ENCODE measurements at places on chromosomes 11 and 22.

GRCh38 chr11:92735039-92735438 lies 234.4 kb upstream of the MTNR1B start:
- no peak for DNase-seq

GRCh38 chr11:129787532-129788155 lies 28.0 kb upstream of the TMEM45B start:
- no peak for DNase-seq

DNA sequence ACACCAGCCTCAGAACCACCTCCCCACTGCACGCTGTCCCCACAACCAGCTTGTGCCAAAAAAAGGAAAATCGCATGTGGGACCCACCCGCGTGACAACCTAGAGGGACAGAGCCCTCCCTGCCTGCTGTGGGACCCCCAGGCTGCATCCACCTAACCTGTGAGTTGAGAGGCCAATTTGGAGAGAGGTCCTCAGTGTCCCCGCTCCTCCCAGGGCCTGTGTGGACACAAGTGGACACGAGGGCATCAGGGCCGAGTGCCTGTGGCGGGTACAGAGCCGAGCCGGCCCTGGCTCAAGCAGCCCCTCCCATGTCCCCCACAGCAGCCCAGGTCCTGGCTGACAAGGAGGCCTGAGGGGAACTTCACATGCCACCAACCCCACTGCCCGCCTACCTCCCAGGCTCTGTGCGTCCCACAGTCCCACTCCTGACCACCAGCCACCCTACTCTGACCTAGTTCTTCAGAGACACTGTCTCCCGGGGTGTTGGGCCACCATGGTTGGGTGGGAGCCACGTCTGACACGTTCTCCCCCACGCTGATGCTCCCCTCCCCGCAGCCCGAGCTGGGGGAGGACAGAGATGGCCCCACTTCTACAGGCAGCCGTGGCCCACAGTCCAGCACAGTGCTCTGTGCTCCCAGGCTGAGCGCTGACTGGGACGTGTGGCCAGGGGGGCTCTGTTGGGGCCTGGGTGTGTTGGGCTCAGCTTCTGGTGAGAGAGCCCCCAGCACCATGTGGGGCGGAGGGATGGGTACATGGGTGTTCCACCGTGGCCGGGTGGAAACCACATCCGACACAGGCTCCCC lies 19.2 kb downstream of the SELENOO start:
- DNase-seq: no peak

- DNase-seq: peak; percentile 59
These were observed 874 bp downstream of the ZFTA start for GRCh38 chr11:63767565-63768236.

GRCh38 chr22:23204125-23204488 lies 23.8 kb downstream of the BCR start:
- DNase-seq: no peak

GRCh38 chr22:22823131-22823810 lies 64.3 kb upstream of the IGLL5 start:
- no peak for DNase-seq

GRCh38 chr11:95140397-95141033 lies 50.9 kb downstream of the ENDOD1 start:
- no peak for DNase-seq

DNA sequence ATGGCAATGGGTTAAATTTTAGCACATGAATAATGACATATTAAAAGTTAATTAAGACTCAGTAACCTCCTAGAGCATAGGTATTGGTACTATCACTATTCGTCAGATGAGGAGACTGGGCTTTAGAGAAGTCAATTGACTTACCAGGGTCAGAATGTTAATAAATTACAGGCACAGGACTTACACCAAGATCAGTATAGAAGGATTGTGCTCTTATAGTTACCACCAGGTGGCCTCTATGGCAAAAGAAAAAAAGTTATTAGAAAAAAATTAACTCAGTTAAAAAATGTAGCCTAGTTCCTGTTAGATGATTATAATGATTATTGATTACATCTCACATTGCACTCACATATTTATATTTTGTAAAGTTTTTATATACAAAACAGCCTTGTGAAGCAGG lies 1163.7 kb downstream of the FAM181B start:
- DNase-seq: no peak

DNA sequence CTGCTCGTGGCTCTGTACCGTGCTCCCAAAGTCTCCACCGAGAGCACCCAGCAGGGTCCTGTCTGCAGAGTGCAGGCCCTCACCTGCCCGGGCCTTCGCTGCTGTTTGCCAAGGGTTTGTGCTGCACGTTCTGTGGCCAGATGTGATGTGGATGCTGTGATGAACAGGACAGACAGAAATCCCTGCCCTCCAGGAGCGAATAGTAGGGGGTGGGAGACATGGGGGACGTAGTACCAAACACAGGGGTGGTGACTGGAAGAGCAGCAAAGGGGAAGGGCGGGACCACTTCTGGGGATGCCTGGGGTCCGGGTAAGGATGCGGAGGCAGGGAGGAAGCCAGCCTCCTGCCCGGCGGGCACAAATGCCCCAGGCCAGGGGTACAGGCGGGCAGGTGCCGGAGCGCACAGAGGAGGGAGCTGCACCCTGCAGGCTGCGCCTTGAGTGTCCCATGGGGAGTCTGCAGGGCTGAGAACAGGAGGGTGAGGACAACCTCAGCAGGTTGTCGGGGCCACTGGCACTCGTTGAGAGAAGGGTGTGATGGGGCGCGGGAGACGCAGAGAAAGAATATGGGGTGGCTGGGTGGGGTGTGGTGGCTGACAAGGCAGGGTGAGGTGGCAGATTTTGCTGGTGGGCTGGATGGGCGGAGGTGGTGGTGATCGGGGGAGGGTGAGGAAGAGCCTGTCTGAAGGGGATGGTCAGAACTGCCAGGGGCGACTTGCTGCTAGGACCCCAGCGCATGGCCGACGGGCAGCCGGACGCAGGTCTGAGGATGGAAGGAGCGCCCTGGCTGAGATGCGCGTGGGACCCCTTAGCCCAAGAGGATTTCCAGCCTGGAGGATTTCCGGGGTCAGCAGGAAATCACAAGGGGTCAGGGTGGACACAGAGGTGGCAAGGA lies 16.3 kb upstream of the CTSD start:
- no peak for DNase-seq

GRCh38 chr11:6746086-6746618 lies 25.6 kb downstream of the OR2AG2 start:
- no peak for DNase-seq

DNA sequence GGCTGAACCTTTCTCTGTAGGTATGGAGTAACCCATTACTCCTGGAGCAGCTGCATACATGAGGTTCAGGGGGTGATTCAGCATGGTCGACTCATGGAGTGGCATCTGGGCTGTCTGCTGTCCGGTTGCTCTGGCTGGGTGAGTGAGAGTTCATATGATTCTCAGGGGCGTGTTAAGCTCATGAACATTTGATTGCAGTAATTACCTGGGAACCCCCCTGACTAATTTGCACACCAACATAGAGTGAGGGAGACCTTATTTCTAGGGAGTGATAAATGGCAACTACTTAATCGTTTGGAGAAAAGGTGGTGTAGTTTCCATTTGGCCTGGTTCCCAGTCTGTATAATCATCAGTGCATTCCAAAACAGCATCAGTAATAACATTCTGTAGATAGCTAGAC lies 661.9 kb downstream of the ETS1 start:
- peak; percentile 22 for DNase-seq

DNA sequence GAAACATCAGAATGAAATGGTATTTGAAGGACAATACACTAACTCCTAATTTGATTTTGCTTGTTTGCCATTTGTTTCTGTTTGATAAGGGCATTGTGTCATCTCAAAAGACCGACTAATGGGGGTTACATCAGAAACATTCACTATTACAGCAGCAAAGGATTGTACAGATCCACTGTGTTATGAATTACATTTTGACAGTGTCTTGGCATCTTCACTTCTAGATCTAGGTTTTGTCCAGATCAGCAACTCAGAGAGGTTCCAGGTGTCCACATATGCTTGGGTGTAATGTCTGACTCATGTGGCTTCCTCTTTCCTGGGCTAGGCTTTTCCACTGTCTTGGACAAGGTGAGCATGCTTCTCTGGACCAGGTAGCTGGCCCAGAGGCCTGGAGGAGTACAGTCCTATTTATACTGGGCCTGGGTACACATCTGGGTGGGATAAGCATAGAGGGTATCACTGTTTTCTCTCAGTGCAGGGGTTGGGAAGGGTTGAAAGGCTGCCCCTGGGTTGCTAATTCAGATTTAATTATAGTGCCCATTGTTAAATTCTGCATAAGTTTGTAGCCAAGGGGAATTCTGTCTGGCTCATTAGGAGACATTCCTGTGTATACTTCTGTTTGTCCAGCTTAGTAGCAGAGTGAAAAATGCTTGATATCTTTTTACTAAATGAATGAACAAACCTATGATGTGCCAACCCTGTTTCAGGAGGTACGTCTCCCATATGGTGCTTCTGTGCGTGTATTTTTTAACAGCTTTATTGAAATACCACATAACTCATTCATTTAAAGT lies 23.8 kb downstream of the DDI1 start:
- DNase-seq: no peak

DNA sequence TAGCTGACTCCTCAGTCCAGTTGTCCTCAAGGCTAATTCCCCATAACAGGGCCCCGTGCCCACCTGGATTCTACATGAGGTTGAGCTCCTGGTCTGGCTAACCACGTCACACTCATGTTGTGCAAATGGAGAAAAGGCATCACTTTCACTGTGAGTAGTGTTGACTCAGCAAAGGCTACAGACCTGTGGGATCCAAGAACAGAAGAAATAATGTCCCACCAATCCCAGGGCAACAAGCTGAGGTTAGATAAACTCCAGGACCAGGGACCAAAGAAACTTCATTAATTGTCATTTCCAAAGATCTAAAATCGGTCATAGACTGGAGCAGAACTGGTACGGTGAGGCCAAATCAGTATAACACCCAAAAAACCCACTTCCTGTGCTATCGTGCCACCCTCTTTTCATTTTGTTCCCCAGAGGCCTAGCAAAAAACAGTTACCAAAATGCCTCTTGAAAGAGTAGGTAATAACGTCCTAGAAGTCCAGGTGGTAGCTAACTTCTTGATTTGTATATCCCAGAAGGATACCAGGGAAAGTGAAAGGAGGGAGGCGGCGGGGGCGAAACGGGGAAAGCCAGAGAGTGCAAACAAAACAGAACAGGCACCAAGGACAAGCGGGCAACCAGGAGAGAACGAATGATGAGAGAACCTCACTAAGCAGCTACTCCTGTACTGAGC lies 1.4 kb downstream of the PCSK7 start:
- no peak for DNase-seq

DNA sequence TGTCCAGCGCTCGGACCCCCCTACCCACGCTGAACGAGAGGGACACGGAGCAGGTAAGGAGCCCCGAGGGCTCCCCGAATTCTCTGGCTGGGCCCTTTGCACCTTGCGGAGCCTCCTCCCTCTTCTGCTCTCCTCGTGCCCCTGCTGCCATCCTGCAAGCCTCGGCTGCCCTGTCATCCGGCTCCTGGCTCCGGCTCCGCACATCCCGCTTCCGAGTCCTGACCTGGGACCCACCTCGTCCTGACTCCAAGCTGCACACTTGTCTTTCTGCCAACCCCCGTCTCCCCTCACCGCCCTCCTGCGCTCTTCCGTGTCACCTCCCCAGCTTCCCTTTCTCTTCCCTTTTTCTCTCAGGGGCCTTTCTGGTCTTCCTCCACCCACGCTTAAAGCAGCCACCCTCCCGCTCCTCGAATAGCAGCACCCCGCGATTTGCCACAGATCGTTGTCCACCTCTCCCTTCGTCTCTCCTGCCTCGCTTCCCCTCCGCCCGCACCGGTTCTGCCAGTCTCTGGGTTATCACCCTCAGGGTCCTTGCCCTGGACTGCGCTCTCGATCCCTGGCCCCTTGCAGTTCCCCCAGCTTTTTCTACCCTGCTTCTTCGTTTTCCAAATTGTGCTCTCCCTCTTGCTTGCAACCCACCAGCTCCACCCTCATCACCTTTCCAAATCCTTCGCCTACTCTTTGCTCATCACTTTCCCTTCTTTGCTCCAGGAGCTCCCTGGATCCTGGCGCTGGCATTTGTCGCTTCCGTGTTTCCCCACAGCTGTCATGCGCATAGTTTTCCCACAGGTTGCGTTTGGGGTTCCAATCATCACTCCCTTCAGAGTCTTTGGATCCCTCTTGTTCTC lies 822 bp downstream of the MARK2 start:
- peak; percentile 25 for DNase-seq

DNA sequence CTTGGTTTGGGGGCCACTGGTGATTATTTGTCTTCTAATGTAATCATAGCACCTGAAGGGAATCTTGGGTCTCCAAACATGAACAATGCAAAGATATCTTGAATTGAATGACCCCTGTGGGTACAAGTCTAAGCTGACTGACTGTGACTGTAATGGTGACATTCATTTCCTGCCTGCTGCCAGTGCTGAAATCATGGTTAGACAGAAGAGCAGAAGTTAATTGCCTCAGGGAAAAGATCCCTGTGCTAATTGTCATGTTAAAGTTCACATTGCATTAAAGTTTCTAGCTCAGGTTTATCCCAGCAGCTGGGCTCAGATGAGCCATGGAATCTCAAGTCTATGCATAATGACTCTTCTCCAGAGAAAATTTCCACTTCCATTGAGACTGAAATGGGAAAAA lies 772.0 kb downstream of the ETS1 start:
- no peak for DNase-seq

DNA sequence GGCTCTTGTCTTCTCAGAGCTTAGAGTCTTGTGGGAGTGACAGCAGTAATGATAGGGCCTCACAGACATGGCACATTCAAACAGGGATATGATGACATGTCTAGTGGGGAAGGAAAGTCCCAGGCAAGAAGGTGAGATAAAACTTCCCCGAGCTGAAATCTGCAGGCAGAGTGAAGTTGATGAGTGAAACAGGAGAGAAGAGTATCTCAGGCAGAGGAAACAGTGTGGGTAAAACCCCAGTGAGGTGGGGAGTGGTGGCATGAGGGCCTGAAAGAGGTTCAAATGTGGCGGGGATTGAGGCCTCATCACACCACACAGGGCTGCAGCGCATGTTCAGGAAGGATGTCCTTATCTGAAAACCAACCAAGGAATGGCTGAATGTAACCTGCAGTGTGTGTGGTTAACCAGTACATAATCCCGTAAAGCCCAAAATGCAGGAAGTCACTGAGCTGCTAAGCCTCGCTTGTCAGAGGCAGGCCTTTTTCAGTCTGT lies 153.8 kb upstream of the E2F8 start:
- DNase-seq: no peak

DNA sequence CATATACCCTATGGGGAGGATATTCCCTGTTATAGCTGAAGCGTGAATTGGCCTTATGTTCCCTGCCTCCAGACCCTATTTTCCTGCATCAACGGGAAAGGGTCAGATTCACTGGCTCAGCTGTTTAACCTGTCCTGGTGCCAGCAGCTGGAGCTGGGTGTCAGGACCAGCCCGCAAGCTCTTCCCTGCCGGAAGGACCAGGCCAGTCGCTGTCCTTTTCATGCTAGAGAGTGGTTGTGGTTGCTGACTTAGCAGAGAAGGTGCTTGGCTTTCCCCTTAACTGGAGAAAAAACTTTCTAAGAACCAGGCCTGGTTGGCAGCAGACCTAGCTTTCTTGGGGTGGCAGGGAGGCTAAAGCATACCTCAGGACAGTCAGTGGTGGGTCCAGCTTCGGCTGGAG lies 5.2 kb upstream of the SREBF2 start:
- no peak for DNase-seq

GRCh38 chr22:17743661-17744411 lies 30.4 kb downstream of the BID start:
- no peak for DNase-seq

GRCh38 chr11:103676413-103676812 lies 360.0 kb upstream of the DDI1 start:
- DNase-seq: no peak

Data from MG63 (cell line).